Pons (tissue), 1 donor: ENCODE measurements at places on chromosomes 16 and 17.

GRCh38 chr16:84356591-84357116 is 11.7 kb upstream of the ATP2C2 start:
- DNase-seq: peak; percentile 97

DNA sequence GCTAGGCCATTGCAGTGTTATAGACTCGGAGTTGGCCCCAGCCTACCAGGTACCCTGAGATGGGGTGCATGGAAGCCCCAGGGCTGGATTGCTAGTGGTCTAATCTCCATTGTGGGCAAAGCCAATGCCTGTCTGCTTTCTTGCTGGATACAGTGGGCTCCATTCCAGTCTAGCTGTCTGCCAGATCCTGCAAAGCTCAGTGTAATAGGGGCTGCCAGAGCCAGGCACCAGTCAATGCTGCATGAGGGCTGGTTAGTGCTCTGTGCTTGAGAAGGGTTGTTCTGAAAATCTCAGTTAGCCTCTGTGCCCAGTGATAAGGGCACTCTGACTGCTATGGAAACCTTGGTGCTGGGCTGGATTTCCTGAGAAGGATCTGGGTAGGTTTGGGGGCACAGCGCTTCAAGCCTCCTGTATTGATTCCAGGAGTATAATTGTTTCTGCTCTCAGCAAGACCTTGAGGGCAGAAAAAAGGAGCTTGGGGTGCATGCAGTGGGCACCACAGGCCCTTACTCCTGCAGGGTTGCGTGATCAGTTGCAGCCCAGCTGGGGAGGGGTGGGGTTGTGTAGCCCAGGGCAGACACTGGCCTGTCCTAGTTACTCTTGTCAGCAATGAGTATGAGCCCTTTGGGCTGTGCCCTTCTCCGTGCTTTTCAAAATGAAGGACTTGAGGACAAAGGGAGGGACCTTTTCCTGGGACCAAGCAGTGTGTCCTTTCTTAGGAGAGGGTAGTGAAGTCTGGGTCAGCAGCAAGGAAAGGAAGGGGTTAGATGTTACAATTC is 19.0 kb downstream of the SMPD3 start:
- peak; percentile 28 for DNase-seq

DNA sequence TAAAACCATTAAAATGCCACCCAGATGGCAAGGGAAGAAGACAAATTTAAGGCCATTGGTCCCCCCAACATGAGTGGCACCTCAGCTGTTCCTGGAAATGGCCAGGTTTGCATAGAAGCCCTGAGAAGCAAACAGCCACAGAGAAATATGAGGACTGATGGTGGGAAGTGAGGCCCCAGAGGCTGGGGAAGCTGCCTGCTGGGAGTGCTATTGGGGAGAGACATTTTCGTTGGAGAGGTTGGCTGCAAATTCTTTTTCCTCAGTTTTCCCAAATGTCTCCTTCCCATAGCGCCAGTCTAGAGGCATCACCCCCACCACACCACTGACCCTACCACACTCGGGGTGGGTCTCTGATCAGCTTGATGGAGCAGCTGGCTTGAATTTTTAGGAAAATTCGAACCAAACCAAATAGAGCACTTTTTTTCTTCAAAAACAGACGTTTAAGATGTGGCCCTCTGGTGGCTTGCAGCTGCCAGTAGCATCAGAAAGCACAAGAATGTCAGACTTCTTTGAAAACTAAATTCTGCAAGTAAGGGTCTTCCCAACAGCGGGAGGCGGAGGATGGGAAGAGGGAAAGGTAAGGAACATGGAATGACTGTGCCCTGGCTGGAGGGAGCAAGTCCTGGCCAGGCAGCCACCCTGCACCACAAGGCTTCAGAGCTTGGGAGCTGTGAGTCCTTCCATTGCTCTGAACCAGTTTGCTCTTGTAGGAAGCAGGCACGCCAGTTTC is 13.2 kb upstream of the SLC12A3 start:
- no peak for DNase-seq

GRCh38 chr17:39963829-39964228 is 1.0 kb downstream of the GSDMA start:
- DNase-seq: no peak

GRCh38 chr16:85799497-85800320 is at the start of the genes COX4I1 and EMC8:
COX4I1 (plus strand) TSS chr16:85799695; CDS start chr16:85801206, 1,511 bp downstream.
EMC8 (minus strand) TSS chr16:85799544; CDS start chr16:85799295, 249 bp downstream.
- DNase-seq: peak; percentile 82

- peak; percentile 38 for DNase-seq
Measured at GRCh38 chr17:60328679-60329078, 63.3 kb downstream of the USP32 start.

- DNase-seq: no peak
Measured at GRCh38 chr16:23148513-23149266, 562 bp downstream of the USP31 start.

- DNase-seq: no peak
Measured at GRCh38 chr16:11164482-11165270, 91.3 kb downstream of the SOCS1 start.

DNA sequence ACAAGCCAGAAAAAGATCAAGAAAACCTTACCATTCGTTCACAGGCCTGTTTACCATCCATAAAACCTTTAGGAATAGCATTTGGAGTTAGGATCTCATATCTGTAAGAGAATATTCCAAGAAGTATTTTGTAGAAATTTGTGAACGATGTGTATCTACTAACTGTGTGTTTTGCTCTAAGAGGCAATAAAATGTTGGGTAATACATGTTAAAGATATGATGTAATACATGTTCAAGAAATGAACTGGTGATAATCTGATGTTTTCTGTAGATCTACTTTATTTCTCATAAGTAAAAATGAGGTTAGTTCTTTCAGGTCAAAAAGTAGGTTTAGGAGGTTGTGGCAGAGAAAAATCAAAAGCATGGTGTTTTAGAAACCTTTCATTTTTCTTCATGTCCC is 83.2 kb downstream of the NDEL1 start:
- no peak for DNase-seq

GRCh38 chr17:74659889-74660288 is 36.4 kb upstream of the CD300E start:
- no peak for DNase-seq

DNA sequence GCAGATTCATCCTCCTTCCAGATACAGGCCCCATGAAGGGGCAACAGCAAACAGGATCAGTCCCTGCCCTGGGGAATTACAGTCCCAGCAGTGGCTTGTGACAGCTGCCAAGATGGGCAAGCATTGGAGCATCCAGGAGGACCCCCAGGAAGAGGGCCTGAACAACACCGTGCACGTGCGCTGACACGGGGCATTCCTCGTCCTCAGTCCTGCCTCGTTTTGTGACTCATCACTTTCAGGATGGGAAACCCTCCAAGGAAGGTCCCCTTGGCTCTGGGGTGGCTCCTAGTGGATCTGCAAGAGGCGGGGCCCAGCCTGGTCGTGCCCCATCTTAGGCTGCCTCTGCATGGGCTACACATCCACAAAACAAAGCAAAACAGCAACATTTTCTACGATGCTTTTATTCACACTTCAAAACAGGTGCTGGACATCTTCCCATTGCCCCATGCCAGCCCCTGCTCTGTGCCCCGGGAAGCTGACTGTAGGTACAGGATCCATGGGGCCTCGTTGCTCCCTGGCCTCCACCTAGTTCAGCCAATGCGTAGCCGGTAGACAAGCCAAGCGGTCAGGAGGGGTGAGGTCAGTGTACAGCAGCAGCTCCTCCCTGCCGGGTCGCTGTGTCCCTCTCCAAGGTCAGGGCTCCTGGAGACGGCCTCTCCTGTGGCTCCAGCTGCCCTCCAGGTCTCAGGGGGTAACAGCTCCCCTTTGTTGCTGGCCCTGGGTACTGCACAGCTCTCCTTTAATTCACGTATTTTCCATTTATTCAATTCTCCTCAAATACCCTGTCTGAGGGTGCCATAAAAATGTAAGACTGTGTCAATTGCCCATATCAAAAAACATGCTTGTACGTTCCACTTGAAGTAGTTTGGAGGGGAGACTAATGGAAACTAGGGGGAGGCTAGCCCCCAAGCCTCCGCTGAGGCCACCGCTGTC is 32.2 kb downstream of the ACTG1 start:
- DNase-seq: no peak

GRCh38 chr16:30992931-30993816 is 8.2 kb downstream of the HSD3B7 start:
- no peak for DNase-seq

GRCh38 chr17:1904273-1905182 is 74.7 kb downstream of the RPA1 start:
- DNase-seq: no peak

GRCh38 chr17:5283571-5284315 is 1.7 kb downstream of the RABEP1 start:
- DNase-seq: peak; percentile 19

DNA sequence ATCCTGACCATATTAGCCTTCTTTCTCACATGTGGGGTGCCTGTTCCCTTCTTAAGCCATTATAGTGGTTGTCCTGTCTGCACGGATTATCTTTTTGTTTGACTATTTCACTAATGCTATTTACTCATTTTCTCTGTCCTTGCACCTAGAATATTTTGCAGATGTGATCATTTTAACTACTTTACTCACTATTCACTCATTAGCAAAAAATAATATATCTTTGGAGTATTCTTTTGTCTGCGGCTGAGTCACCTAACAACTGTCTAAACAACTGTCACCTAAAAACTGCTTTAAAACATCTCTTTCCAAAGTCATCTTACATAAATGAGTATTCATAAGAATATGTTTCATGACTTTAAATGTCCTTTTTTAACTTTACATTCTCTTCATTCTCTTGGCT is 87.4 kb downstream of the KCNJ2 start:
- no peak for DNase-seq

GRCh38 chr16:69329369-69330285 is 761 bp downstream of the PDF start:
- no peak for DNase-seq

DNA sequence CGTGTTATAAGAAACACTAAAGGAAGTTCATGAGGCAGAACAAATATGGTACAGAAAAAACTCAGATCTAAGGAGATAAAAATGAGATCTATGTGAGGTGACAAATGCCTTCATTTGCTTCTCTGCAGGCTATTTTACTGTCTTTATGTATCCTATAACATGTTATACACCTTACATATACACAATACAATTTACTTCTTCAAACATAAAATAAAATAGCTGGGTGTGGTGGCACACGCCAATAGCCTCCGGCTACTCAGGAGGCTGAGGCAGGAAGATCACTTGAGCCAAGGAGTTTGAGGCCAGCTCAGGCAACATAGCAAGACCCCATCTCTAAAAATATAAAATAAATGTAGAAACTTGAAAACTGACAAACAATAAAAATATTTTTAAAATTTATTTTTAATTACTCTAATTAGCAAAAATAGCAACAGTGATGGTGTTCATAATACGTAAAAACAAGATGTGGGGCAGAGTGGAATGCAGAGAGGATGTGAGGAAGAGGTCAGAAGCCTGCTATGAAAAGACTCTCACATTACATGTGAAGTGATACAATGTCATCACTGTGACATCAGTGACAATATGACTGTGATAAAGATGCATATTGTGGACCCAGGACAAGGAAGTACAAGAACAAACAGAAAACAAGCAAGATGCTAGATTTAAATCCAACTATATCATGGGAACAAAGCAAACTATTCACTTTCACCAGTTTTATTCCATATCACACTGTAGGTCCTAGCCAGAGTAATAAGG is 31.0 kb downstream of the VPS53 start:
- DNase-seq: peak; percentile 51

DNA sequence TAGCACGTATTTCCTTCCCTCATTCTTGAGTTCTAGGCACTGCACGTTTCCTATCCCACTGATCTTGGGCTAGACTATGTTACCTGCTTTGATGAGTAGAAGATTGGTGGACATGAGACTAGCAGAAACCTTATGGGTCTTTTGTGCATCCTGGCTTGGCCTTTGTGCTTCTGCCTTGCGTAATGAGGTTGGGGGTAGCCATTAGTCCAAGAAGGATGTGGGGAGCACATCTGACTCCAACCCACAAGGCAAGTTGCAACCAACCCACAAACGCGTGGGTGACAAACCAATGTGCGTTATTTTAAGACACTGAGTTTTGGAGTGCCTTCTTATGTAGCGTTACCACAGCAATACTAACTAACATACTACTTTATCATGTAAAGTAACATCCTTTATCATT is 180.4 kb upstream of the IRX5 start:
- no peak for DNase-seq

DNA sequence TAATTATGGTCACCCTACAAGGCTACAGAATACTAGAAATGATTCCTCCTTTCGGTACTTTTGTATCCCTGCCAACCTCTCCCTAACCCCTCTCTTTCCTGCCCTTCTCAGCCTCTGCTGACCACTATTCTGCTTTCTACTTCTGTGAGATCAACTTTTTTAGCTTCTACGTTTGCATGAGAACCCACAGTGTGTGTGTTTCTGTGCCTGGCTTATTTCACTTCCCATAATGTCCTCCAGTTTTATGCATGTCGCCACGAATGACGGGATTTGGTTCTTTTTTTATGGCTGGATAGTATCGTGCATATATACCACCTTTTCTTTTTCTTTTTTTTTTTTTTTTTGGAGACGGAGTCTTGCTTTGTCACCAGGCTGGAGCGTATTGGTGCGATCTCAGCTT is 92.1 kb downstream of the RAP1GAP2 start:
- peak; percentile 15 for DNase-seq

DNA sequence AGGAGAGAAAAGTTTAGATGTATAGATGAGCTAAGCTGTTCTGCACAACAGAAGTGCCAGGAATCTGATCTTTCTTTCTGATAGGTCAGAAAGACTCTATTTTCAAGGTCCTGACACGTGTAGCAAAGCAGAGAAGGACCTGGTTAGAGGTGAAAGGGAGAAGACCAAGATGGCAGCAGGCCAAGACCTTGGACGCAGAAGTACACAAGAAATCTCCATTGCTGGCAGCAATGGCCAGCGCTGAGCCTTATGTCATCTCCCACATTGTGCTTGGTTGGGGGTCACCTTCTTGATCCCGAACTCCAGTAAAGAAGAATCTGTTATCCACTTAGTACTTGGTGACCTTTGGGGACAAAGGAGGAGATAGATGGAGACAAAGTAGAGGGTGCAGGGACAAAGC is 41.8 kb upstream of the AKAP1 start:
- no peak for DNase-seq

GRCh38 chr16:12480286-12480685 is 323.4 kb downstream of the CPPED1 start:
- no peak for DNase-seq

DNA sequence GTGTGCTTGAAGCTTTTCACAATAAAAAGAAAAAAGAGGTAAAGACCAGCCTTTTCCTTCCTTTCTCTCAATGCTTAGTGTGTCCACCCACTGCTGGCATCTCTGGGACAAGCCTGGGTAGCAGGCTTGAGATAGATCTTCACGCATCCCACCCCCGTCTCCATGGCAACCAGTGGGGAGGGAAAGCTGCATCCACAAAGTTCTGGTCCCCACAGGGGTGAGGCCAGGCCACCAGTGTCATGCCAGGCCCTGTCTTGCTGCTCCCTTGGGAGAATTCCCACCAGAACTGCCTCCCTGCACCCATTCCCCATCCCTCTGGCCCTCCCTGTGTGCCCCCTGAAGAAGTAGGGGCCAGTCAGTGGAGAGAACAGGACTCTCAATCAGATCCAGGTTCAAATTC is 259.9 kb downstream of the MRTFB start:
- no peak for DNase-seq

- DNase-seq: no peak
Measured at GRCh38 chr17:41190328-41190727, 641 bp downstream of the KRTAP9-1 start.

- no peak for DNase-seq
Measured at GRCh38 chr16:75836347-75837010, 110.2 kb upstream of the CPHXL start.
